ENCODE measurements at places on chromosomes 7 and 10. TPM values are rescaled to one million over a fixed set of nuclear protein-coding genes. Genes with fewer than 3 reads are reported as not detected.

Gene CYP3A5
- 0.20 TPM for total RNA-seq

Gene ZSCAN25
- 19.4 TPM for total RNA-seq

Gene ELFN1
- 1.5 TPM for total RNA-seq

GRCh38 chr7:128236924-128237586 is 4.0 kb upstream of the LEP start:
- H3K4me3 ChIP-seq = no peak overlapping the region
- no peaks in the 10 kb centered on the region for H3K4me1 ChIP-seq
- no peaks in the 10 kb centered on the region for H3K36me3 ChIP-seq
- DNase-seq = no peak
- H3K27me3 ChIP-seq = no peaks in the 10 kb centered on the region

DNA sequence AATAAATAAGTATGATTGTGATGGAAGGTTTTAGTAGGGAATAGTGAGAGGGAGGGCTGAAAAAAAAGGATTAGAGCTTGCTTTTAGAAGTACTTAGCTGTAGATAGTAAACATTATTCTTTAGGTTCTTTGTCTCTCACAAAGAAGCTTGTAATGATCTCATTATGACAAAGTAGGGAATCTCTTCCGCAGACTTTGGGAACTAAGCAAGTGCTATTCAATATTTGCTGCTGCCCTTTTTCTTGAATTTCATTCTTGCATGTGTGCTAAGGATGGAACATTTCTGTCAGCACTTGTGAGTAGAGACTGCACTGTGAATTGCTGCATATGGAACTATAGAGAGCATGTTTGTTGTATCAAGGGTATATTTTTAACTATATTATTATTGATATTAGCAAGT is 173.4 kb downstream of the ST7 start:
- DNase-seq = no peak
- no peak overlapping the region for H3K27ac ChIP-seq
- no peaks in the 10 kb centered on the region for H3K27me3 ChIP-seq

- H3K27ac ChIP-seq = no peak overlapping the region
- DNase-seq = no peak
- no peaks in the 10 kb centered on the region for H3K27me3 ChIP-seq
- H3K36me3 ChIP-seq = no peaks in the 10 kb centered on the region
- H3K4me1 ChIP-seq = no peaks in the 10 kb centered on the region
Measured at GRCh38 chr7:109354000-109354399, 784.3 kb downstream of the DNAJB9 start.

- DNase-seq = no peak
- H3K27me3 ChIP-seq = no peaks in the 10 kb centered on the region
- no peaks in the 10 kb centered on the region for H3K4me1 ChIP-seq
Measured at GRCh38 chr10:3568983-3569382, 216.0 kb downstream of the KLF6 start.

GRCh38 chr7:31043051-31043471 is 9.0 kb upstream of the ADCYAP1R1 start:
- peaks cover 5% of the 10 kb centered on the region for H3K4me1 ChIP-seq
- DNase-seq = no peak

DNA sequence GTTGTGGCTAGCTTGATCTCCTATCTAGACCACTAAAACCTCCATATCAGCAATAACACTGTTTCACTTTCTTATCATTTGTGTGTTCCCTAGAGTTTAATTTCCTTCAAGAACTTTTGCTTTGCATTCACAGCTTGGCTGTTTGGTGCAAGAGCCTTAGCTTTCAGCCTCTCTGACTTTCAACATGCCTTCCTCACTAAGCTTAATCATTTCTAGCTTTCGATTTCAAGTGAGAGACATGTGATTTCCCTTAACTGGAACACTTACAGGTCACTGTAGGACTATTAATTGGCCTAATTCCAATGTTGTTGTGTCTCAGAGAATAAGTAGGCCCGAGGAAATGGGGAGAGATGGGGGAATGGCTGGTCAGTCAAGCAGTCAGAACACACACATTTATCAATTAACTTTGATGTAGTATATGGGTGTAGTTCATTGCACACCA is 10.6 kb upstream of the BPGM start:
- no peak for DNase-seq
- no peaks in the 10 kb centered on the region for H3K27me3 ChIP-seq
- no peak overlapping the region for H3K4me3 ChIP-seq
- no peaks in the 10 kb centered on the region for H3K36me3 ChIP-seq

All from ovary (tissue), 10 donors.